Activated CD8-positive, alpha-beta memory T cell treated with anti-CD3 and anti-CD28 coated beads for 4 hours (primary cell): ENCODE measurements at places on chromosomes 6 and 20.

- DNase-seq: no peak
Measured at GRCh38 chr20:24871480-24872213, 77.4 kb upstream of the CST7 start.

DNA sequence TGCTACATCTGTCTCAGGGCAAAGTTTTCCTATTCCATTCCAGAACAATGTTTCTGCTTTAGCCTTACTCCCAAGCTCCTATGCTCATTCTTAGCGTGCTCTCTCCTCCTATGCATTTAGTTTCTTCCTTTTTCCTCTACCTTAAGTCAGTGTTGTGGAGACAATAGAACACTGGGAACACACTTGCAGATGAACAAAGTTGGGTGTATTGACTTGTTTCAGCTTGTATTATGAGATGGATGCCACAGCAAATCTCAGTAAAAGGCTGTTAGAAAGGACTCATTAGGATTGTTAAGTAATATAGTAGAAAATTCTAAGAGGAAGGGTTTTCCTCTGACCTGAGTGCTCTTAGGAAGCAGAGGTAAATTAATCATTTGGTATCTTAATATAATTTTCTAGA is 48.4 kb downstream of the BMP5 start:
- no peak for DNase-seq

DNA sequence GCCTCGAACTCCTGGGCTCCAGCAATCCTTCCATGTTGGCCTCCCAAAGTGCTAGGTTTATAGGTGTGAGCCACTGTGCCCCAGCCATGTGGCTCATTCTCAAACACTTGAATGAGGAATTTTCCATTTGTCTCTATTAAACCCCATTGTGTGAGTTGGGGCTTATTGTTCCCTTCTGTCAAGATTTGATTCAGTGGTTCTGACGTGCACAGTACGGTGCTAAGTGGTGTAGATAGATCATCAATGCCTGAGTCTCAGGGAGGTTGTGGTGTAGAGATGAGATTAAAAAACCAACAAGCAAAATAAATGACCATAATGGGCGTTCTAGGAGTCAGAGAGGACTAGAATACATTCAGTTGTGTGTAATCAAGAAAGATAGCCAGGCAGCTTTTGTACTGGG is 335.6 kb downstream of the PRL start:
- no peak for DNase-seq

GRCh38 chr20:44209686-44210405 is 725 bp downstream of the OSER1 start:
- DNase-seq: no peak

GRCh38 chr6:42509765-42510164 is 54.1 kb upstream of the UBR2 start:
- DNase-seq: no peak

DNA sequence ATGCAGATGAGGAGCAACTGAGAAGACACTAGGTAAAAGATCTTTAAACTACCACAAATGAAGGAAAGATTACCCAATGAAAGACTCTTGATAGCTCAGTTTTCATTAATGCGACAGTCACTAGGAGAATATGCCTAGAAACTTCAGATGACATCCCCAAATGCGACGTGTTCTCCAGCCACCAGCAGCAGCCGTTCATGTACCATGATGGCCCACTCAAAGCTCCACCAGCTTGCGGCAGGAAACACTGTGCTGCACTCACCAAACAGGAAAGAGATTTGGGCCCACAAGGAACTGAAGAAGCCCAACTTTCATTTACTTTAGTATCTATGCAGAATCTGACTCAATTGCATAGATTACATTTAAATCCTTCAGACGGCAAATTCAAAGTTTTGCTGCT is 7.5 kb downstream of the DIDO1 start:
- no peak for DNase-seq

DNA sequence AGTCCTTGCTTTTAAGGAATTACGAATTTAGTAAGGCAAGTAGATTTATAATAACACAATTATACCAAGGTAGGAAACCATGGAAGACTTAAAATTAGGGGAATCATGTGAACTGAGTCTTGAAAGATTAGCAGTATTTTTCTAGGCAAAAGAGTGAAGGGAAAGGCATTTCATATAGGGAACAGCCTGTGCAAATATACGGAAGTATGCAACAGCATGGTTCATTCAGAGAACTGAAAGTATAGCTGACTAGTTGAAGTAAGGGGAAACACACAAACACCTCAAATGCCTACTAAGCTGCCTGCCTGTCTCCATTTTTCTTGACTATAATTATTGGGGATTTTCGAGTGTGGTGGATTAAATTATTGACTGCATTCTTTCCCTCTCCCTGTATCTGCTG is 39.0 kb upstream of the ECHDC1 start:
- DNase-seq: no peak
